Stimulated activated CD4-positive, alpha-beta T cell treated with anti-CD3 and anti-CD28 coated beads, Interleukin-4, amount 100 ng/mL, for 1 hour (primary cell): ENCODE measurements at places on chromosomes 11 and 22.

GRCh38 chr11:113497066-113497910, 22.1 kb upstream of the DRD2 start:
- DNase-seq = no peak

GRCh38 chr22:38760477-38761201, 4.8 kb upstream of the SUN2 start:
- DNase-seq = no peak

- no peak for DNase-seq
These were observed 734.5 kb downstream of the METTL15 start for GRCh38 chr11:28842716-28843115.

DNA sequence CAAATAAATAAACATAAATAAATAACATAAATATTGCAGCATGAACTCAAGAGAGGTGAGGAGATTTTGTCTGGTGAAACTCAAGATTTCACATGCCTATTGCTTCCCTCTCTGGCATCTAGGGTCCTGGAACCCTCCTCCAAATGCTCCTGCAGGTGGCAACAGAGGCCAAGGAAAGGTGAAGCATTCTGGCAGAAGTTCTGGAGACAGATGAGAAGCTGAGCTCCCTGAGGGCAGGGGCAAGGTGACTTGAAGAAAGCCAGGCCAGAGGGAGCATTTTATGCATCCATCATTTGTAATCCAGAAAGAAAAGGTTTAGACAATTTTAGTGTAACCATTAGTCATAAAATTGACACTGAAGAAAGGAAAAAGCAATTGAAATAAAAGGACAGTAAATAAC, 64.9 kb downstream of the ENDOD1 start:
- DNase-seq = peak; percentile 58

- DNase-seq = no peak
These were observed 45.5 kb downstream of the APIP start for GRCh38 chr11:34870548-34871196.

GRCh38 chr11:126592496-126593410, 237.3 kb downstream of the ST3GAL4 start:
- DNase-seq = no peak

GRCh38 chr11:121564948-121565684, 112.3 kb upstream of the SORL1-AS1 start:
- no peak for DNase-seq
